ENCODE measurements at places on chromosomes 6 and 20.

GRCh38 chr6:1729750-1730140, 120.0 kb downstream of the FOXC1 start:
- DNase-seq: peak; percentile 41

- peak; percentile 65 for DNase-seq
Observed at GRCh38 chr20:62938105-62938888, at the start of gene GID8. TSS of gene GID8 (plus strand) at chr20:62938147. CDS start at chr20:62941503, 3,356 bp downstream.

DNA sequence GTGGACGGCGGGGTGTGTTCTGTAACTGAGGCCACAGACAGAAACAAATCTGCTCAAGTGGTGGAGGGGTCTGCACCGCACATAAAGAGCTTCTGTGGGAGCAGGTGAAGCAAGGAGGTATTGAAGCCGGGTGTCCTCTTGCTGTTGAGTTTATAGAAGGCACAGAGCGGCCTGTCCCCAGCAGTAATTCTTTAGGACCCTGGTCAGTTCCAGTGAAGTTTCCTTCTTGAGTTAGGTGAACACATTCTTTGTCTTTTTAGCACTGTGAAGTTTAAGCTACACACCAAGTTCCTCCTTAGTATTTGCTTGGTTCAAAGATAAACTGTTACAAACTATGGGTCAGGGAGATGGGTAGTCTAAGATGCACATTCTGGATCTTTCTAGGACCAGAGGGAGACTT, 6.1 kb downstream of the PRDM1 start:
- no peak for DNase-seq

DNA sequence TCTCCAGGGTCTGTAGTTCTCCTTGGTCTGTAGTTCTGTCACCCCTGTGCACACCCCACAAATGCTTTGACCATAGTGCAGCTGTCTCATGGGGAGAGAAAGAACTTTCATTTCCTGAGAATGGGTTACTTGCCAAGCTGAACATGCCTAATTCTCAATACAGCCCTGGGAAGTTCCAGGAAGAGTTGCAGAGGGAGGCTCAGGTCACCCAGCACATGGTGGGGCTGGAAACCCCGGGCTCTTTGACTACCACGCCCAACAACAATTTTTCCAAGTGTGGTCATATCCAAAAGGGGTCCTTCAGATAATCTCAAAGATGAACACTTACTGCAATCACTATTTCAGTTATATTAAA, 2.2 kb upstream of the PTPRA start:
- DNase-seq: no peak

- peak; percentile 58 for DNase-seq
Observed at GRCh38 chr6:129748212-129748900, 38.4 kb upstream of the ARHGAP18 start.
